Activated T-helper 1 cell treated with anti-CD3 and anti-CD28 coated beads, Interleukin-2, amount 50 U/mL, for 16 hours (primary cell): ENCODE measurements at places on chromosomes 3 and 15.

DNA sequence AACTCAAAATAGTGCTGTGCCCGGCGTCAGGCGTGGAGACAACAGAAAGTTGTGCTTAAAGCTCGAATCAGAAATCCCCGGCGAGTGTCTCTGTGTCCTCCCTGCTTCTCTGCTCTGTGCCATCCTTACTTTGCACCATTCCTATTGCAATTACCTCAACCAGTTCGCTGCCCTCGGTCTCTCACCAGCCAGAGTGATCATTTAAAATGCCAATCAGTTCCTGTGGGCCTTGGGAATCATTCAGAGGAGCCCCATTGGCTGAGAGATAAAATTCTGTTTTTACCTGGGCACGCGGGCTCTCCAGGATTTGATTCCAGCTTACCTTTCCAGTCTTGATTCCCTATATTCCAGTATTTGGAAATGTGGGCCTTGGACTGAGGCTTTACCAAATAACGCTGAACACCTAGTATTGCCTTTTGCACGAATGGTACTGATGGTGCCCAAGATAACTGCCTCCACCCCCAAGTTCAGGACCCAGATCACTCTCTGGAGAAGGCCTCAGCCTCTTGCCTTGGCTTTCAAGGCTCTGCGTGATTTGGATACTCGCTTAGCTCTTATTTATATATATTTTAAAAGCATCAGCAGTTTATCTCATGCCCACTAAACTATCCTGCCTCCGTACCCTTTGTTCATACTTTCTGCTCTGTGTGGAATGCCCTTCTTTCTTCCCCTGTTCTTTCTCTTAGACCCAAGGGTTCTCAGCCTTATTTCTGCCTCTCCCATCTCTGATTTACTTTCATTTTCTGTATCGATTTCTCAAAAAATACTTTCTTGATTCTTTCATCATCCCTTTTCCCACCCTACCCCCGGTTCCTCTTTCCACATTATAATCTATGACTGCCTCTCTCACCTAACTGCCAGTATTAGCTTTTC is 863 bp downstream of the PSMA4 start:
- DNase-seq, result no peak

DNA sequence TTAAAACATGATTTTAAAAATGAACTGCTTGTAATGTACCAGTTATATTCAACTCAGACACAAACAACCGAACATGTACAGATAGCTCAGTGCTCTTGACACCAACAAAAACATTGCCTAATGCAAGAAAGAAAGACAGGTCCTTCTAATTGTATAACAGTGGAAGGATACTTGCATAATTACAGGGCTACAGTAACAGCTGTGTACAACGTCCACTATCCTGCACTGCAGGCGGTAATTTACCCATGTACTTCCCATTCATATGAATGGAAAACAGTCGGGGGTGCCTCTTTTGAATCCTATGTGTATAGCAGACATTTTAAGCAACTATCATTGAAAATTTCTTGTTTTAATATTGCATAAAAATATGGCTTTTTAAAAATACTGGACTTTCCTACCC is 41.1 kb upstream of the PLSCR5 start:
- no peak for DNase-seq

DNA sequence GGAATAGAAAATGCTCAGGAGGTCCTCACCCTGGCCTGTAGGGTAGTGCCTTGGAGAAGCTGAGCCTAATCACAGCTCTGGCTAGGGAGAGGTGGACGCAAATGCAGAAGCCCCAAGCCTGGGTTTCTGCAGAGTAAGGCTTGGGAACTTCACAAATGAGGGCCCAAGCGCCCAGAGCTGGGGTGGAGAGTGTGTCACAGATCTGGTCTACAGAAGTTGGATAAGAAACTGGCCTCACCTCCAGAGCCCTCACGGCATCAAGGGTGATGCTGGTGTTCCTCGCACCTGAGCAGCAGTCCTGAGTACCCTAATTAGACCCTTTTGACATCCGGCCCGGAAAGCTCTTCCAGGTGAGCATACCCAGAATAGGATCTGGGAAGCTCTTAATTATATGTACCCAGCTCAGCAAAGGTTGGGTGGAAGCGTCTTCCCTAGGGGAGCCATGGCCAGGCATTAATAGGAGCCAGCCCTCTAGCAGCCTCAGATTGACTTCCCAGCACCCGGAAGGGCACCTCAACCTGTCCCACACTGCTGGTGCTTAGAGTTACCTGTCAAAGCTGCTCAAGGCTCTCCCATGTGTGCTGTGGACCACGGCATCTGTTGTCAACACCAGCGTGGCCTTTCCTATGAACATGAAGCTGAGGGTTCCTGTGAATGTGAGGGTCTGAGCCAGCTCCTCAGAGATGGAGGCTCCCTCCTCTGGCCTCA is 31.8 kb downstream of the RBM5 start:
- no peak for DNase-seq

GRCh38 chr3:156761713-156762451 is 64.3 kb upstream of the LEKR1 start:
- DNase-seq, result no peak

GRCh38 chr15:76309601-76310330 is 1.5 kb downstream of the ETFA start:
- no peak for DNase-seq

- no peak for DNase-seq
Observed at GRCh38 chr3:87742250-87742649, 316.6 kb downstream of the CGGBP1 start.

DNA sequence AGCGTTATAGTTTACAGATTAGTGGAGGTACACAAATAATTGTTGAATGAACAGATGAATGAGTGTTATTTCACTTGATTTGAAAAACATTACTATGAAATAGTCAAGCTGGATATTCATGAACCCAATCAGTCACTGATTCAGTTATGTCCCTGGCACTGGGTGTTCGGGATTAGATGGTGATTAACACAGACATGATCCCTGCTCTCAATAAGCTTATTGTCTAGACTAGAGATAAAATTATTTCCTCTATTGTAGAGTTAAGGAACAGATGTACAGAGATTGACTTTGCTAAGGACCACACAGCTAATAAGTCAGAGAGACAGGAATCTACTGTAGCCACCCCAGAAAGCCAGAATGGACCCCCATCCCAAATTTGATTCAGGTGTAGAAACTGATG is 963 bp downstream of the GRAMD1C start:
- DNase-seq, result no peak

DNA sequence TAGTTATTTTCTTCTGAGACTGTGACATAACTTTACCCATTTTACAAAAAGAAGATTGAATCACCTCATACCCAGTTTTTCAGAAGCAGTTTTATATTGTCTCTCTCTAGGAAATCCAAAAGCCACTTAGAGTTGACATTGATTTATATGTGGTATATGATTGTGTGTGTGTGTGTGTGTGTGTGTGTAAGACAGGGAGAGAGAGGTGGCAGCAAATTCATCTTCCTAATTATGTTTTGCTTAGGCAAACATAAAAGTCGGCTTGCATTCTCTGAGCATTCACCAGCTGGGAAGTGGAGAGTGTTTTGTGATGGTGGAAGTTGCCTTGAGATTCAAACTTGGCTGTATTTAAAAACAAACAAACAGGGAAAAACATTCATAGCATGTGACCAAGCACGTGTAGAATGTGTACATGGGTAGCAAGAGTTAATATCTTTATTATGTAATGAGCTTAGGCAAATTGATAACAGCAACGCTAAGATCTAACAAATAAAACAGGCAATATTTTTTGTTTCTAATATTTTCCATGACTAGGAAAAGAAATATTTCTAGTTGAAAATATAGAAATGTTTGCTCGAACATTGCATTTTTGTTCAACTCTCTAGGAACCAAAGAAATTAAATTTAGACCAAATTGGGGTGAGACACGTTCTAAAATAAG is 64.4 kb upstream of the IGF1R start:
- DNase-seq, result no peak

GRCh38 chr3:126537730-126538281 is 13.9 kb downstream of the CHST13 start:
- no peak for DNase-seq

- no peak for DNase-seq
Observed at GRCh38 chr3:66991459-66991858, 6.6 kb upstream of the KBTBD8 start.

DNA sequence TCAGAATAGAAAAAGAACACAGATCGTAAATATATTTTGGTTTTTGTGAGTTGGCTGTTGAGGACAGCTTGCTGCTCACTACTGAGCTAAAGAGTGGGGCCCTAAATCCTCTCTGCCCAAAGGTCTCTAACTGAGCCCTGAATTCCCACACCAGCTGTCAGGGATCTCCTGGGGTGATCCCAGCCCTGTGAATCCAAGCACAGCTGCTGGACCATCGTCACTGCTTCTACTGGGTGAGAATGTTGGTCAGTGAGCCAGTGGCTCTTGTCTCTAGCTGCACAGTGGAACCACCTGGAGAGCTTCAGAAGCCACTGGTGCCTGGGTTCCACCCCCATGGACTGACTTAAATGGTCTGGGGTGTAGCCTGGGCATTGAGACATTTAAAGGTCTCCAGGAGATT is 90.5 kb upstream of the IL12A start:
- no peak for DNase-seq

DNA sequence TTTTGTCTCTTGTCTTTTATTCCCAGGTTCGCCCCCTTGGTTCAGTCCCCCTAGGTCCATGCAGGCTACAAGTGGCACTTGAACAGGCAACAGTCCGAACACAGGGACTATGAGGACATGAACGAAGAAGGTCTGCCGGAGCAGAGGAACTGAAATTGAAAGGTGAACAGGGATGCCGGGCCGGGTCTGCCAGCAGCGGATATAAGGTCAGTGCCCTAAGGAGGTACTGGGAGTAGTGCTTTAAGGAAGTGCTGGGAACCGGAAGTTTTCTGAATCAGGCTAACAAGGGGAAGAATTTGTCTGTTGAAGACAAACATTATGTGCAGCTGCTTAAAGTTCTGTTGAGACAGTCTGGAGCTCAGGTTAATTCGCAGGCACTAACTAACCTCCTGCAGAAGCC is 46.8 kb downstream of the LSM3 start:
- DNase-seq, result no peak

- DNase-seq, result peak; percentile 93
Observed at GRCh38 chr3:12484198-12484982, at the start of gene TSEN2. Gene TSEN2 (plus strand): TSS chr3:12484480. CDS start chr3:12489801, 5,321 bp downstream.

GRCh38 chr15:38531509-38531908 is 33.1 kb downstream of the RASGRP1 start:
- no peak for DNase-seq

- no peak for DNase-seq
Observed at GRCh38 chr3:183924956-183925355, 40.3 kb upstream of the PARL start.

DNA sequence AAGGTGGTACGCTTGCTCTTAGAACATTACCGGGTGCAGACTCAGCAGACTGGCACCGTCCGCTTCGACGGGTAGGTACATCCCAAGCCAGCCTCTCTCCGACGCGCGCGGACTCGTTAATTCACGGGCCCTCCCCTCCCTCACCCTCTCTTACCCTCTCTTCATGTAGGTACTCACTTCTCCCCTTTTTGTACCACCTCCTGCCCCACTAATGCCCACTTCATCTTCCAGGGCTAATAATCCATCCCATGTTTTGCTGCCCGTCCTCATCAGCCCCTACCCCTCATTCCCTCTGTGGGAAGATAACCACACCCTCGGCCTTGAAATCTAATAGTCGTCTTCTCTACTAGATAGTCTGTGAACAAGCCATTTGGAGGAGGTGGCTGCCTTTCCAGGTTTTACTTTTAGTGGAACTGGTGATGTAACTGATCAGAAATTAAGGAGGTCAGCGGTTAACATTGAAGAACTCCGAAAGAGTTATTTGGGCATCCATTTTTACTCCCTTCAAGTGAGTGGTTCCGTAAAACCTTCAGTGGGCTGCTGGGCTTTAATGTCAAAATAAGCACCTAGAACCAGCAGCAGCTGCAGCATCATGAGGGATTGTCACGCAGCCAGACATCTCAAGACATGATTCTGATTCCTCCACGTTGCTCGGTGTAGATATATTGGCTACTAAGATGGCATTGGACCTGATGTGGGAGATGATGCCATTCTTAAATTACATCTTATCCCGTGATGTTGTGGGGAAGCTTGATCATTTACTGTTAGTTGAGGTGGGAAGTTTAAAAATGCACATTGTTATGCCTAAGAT is 1.3 kb downstream of the FEM1B start:
- no peak for DNase-seq

DNA sequence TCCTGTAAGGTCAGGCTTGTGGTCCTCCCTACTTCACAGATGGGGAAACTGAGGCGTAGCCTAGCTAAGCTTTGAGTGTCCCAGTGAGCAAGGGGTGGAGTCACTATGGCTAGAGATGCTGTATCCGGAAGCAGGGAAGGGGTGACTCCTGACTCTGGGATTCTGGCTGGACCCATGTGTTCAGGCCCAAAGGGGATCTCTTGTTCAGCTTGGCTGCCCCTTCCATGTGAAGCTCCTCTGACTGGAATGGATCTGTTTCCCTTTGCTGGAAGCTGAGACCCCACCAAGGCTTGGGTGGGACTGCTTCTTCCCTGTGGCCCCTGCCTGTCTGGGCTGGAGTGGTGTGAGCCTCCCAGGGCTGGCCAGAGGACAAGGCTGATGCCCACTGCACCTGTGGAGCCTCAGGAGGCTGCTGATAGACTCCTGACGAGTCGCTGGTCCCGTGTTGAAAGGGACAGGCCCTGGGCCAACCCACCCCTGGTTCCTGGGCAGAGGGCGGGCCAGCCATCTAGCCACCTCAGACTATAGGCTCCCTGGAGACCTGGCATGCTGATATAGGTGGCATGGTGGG is 1.0 kb downstream of the MAPKAPK3 start:
- DNase-seq, result no peak

- no peak for DNase-seq
Observed at GRCh38 chr3:118137778-118138177, 896.9 kb downstream of the IGSF11 start.

DNA sequence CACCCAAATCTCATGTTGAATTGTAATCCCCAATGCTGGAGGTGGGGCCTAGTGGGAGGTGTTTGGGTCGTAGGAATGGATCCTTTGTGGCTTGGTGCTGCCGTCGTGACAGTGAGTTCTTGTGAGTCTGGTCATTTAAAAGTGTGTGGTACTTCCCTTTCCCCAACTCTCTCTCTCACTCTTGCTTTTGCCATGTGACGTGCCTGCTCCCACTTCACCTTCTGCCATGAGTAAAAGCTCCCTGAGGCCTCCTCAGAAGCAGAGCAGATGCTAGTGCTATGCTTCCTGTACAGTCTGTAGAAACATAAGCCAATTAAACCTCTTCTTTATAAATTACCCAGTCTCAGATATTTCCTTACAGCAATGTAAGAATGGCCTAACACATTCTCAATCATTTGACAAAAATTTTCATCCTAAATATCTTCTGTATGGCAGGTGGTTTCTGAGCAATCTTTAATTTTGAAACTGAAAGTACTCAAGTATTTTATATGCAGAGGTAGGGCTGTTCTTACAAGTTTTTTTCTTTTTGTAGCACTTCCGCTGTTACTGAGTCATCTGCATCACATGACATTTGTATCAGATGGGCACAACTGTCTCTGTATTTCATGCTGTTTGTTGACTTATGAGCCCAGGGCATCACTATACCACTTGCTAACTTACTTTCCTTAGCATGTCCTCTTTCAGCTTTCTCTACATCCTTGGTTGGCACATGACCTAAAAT is 8.8 kb downstream of the RPL39L start:
- no peak for DNase-seq

DNA sequence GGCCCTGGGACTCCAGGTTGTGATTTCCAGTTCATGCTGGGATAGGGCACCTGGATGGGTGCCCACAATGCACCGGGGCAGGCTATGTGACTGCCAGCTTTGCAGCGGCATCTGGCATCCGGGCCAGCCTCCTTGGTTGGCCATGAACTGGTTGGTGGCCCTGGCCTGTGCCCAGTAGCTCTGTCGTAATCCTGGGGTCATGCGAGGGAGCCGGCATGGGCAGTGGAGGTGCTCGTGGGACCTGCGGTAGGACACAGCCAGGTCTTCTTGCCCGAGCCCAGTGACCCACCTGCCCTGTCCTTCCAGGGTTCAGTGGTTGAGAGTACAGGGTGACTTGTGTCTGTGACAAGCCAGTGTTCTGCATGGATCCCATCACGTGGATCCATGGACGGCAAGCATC is 237.9 kb downstream of the SNRPN start:
- no peak for DNase-seq
